ENCODE measurements at places on chromosomes 16 and 17.

- no peak for DNase-seq
Measured at GRCh38 chr17:44614862-44615261, 41.4 kb upstream of the MEIOC start.

DNA sequence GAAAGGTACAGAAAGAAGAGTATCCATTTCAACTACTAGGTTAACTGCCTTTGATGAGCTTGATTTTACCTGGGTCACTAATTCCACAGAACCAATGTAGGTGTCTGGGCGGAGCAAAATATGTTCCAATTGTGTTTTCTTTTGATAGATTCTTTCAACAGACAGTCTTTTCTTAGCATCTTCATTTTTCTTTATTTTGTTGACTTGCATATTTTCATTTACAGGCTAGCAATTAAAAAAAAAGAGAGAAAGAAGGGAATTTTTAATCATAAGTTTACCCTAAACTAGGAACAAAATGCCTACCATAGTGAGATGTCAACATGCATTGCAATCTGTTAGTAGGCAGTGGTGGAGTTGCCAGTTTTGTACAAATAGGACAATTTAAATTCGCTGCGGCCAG lies 1.0 kb downstream of the TOP2A start:
- no peak for DNase-seq

- no peak for DNase-seq
Measured at GRCh38 chr17:62188713-62189112, 123.6 kb upstream of the MED13 start.

DNA sequence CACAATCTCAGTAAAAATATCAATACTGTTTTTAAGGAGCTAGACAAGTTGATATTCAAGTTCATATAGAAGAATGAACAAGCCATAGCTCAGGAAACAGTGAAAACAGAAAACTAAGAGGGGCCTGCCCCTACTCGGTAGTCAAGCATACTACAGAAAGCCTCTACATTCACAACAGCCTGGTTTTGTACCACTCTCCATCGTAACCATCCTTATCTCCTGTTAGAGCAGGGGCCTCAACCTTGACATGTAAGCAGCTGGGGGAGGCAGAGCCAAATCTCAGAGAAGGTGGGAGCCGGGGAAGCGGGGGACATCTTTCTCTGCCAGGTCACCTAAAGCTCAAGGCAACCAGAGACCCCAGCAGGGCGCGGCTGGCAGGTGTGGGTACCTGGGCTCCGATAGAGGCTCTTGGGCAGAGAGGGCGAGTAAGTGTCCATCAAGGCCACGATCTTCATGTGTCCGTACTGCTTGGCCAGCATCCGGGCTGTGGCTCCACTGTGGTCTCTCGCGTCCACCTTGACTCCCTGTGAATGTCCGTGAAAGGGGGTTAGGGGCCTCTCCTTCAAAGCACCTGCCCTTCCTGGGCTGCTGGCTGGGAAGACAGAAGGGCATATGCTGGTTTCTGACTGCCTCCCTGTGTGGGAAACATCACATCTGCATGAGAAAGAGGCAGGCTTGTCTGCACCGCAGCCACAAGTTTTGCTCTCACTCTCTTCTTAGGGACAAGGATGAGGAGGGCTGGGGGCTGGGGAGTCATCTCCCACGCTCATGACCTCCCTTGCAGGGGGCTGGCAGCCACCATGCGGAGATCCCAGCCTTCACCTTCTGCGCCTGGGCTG lies 20.2 kb downstream of the ANKS3 start:
- DNase-seq, result no peak

GRCh38 chr16:56113223-56113622 lies 78.1 kb upstream of the GNAO1 start:
- DNase-seq, result no peak

DNA sequence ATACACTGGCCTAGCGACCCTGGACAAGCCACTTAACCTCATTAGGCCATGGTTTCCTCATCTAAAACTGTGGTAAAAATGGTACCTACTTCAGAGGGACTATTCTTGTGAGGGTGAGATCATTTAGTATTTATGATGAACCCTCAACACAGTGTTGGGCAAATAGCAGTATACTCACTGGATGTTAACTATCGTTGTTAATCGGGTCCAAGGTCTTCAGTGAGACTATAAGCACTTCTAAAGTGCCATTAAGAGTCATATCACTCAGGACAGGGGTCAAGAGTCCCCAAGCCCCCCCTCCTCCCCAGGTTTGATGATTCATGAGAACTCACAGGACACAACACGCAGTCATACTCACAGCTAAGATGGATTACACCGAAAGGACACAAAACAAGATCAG lies 11.0 kb downstream of the TK2 start:
- no peak for DNase-seq

GRCh38 chr17:77193653-77194052 lies 52.9 kb downstream of the SEC14L1 start:
- DNase-seq, result no peak

DNA sequence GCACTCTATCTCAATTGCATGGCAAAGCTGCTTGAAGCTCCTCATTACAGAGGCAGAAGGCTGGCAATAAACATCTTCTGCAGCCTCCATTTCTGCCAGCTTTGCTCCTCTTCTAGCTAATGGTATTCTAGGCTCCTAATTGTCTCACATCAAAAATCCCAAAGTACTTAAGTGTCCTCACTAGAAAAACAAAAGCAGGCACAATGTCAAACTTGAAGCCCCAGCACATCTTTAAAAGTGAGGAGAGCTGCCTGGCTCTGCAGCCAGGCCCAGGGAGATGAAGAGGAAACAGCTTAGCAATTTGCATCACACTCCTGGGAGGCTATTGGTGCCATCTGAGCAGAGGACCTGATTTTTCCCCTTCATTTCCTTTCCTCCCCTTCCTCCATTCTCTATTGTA lies 197.1 kb downstream of the KCNJ2 start:
- DNase-seq, result no peak

Measured in activated gamma-delta T cell treated with anti-CD3 and anti-CD28 coated beads, Interleukin-2, amount 50 U/mL, for 16 hours (primary cell).